ENCODE measurements at places on chromosomes 11 and 22.

GRCh38 chr11:8973121-8973520, 8.9 kb upstream of the TMEM9B start:
- DNase-seq, result no peak

GRCh38 chr11:116857936-116858335, 20.5 kb upstream of the APOA1 start:
- no peak for DNase-seq

DNA sequence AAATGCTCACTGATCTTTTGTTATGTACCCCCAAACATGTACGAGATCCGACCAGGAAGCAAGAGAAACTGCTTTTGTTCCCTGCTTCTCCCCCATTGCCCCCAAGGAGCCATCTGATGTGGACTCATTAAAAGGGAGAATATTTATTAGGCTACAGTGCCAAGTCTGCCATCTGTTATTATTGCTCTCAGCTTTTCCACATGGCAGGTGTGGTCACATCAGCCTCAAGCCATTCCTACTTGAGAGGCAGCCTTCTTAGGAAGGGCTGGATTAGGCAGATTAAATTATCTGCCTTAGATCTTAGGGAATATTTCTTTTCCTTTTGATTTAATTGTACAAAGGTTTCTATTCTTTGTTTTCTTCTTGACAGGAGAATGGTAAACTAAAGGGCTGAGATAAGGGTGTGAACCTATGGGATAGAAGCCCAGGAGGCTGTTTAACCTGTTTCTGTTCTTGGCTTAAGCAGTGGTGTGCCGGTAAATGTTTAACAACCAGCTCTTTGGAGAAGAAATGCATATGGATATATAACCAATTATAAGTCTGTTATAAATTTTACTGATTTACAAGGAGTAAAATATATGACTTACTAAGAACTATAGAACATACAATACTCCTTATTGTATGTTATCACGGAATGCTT, 88.8 kb downstream of the PDHX start:
- no peak for DNase-seq

DNA sequence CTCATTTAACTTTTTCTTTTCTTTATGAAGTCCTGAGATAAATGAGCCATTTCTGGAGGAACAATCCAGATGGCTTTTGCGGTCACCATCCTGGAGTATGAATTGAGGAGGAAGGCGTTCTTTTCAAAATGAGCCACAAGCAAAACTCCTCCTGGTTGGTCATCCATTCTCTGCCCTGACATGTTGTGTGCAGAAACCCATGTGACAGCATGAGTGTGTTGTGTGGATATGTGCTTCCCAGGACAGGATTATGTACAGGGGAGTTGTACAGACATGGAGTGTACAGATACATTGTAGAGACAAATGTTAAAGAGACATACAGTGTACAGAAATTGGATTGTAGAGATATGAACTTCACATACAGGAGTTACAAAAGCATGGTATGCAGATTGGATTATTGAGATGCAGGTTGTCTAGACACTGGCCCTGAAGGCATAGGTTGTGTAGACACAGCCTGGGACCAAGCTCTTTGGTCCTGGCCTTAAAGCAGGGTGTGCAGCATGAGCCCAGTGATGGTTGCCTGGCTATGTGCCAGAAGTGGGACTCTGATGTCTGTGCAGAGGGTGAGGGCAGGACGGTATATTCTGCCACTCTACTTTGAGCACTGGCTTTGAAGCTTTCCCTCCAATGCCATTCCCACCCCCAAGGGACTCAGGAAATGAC, 178.5 kb upstream of the ZBED5 start:
- DNase-seq, result no peak

- no peak for DNase-seq
Observed at GRCh38 chr11:36743039-36743438, 145.0 kb upstream of the RAG2 start.

- DNase-seq, result no peak
Observed at GRCh38 chr22:29738118-29738815, 18.5 kb downstream of the CABP7 start.

- no peak for DNase-seq
Observed at GRCh38 chr22:41417622-41418390, 28.8 kb downstream of the TOB2 start.

GRCh38 chr11:2910401-2910955, 18.7 kb downstream of the PHLDA2 start:
- DNase-seq, result no peak

DNA sequence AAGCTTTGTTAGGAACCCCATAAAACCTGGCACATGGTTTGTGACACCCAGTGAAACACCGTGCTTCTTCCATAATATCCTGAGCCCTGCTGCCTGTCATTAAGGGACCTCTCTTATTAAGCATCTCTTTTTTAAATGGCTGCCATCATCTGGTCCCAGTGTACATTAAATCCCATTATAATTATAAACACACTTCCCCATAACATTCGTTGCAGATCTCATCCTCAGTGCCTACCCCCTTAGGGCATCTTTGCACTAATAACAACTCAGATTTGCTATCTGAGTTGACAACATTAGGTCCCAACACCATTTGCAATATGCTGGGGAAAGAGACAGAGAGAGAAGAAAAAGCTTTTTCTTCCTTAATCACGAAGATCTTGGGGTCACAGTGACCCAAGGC, 4.7 kb upstream of the ZBTB16 start:
- no peak for DNase-seq

GRCh38 chr22:45878051-45878781, 98.7 kb downstream of the WNT7B start:
- DNase-seq, result no peak

GRCh38 chr11:104995001-104995408, 26.6 kb upstream of the CASP4 start:
- no peak for DNase-seq

DNA sequence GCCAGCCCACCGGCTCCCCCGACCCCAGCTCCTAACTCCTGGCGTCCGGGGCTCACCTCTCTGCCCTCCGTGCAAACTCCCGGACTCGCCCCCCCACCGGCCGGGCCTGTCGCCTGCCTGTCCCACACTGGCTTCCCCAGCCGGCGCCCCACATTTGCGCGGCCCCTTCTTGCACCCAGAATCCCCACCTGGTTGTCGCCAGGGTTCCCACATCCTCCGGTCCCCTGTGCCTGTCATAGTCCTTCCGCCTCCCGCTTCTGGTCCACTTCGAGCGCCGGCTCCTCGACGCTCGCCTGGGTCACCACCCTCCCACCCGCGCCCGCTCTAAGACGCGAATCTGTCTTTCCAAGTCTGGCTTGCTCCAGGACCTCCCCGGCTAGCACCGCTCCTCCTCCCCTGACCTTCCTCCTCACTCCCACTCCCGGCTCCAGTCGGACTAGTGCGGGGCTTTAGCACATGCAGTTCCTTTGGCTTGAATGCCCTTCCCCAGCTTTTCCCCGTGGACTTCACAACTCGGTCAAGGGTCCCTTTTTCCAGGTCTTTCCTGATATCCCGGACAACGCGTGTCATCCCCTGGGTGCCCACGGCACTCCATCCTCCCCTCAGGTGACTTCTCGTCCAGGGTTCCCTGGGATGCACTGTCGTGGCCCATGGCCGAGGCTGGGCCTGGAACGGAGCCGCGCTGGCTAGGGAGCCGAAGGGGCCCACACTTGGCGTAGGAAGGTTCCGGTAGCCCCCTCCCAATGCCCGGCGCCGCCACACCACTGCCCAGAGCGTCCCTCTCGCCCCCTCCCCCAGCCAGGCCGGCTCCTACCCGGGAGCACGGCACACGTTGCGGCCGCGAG, 635 bp downstream of the SCARF2 start:
- DNase-seq, result no peak

- DNase-seq, result no peak
Observed at GRCh38 chr22:49609207-49609876, 218.3 kb downstream of the BRD1 start.

DNA sequence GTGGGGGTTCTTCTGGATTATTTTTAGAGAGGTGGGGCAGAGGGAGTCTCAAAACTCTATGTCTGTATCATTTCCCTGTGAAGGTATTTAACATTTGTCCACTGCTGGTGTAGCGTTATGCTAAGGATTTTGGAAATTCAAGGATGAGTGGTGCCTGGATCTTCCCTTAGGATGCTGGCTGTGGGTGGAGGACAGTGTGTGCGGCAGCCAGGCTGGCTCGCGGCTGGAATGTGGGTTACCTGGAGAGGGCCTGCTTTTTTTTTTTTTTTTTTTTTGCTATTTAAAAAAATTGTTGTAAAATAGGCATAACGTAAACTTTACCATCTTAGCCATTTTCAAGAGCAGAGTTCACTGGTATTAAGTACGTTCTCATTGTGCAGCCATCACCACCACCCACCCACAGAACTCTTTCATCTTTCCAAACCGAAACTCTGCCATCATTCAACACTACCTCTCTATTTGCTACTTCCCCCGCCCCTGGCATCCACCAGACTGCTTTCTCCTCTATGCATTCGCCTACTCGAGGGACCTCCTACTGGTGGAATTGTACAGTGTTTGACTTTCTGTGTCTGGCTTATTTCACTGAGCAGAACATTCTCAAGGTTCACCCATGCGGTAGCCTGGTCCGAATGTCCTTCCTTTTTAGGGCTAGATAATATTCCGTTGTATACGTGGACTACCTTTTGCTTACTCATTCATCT, 67.1 kb downstream of the PARVB start:
- DNase-seq, result no peak

- no peak for DNase-seq
Observed at GRCh38 chr11:9203691-9204311, 61.3 kb downstream of the DENND5A start.

GRCh38 chr11:117832511-117832910, 8.0 kb upstream of the FXYD2 start:
- DNase-seq, result no peak

GRCh38 chr11:73198677-73199076, 19.4 kb upstream of the P2RY2 start:
- no peak for DNase-seq

DNA sequence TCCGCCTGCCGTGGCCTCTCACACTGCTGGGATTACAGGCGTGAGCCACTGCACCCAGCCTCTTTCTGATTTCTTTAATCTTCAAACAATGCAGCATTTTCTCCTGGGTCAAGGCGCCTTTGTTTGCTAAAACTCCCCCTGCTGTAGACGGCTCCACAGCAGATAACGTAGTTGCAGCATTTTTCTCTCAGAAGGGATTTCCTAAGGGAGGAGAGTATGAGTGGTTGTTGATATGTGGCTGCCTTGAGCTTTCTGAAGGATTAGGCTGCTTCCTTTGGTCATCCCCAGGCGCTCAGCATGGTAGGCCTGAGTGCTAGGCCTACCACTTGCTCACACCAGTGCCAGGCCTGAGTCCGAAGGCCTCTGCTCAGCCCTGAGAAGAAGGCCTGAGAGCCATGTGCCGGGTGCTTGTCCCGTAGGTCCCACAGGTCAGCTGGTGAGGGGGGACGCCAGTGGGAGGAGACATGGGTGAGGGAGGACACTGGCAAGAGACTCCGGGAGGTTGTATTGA, 18.1 kb downstream of the SMARCB1 start:
- no peak for DNase-seq

GRCh38 chr11:17369684-17370243, 18.2 kb downstream of the NCR3LG1 start:
- DNase-seq, result no peak

DNA sequence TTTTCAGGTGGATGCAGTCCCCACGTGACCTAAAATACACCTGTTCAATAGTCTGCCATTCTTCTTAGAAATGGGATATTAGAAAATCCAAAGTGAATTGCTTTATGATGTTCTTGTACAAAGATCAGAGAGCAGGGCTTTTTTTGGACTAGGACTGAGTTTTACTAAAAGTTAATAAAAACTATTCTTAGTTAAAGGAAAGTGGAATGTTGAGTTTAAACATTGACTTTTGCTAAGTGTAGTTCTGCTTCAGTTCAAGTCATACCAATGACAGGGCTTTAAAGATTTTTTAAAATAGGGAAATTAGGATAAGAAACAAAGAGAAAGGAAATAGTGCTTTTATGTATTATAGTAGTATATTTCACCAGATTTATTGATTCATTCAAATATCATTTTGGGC, at the start of gene SLC22A24:
TSS of gene SLC22A24 (minus strand) at position 101 of the 400 bp plus-strand sequence. CDS start 442 bp downstream, outside the sequence.
- no peak for DNase-seq

DNA sequence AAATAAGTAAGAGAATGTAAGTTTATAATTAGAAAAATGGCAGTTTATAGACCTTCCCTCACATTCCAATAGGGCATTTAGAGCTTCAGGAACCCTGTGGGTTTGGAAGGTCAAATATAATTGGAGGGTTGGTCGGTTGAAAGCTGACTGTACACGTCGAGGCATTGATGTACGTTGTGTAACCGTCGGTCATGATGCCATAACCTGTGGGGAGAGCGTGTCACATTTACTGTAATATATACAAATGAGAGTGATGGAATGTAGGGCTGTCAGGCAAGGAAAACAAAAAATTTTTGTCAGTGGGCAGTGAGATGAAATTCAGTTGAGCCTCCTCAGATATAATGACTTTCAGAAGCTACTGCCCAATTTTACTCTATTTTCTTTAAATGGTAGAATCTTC, 88.5 kb downstream of the ARL14EP start:
- DNase-seq, result no peak

Measured in activated gamma-delta T cell (primary cell).